Renal cortical epithelial cell (primary cell): ENCODE measurements at places on chromosomes 12 and 14.

DNA sequence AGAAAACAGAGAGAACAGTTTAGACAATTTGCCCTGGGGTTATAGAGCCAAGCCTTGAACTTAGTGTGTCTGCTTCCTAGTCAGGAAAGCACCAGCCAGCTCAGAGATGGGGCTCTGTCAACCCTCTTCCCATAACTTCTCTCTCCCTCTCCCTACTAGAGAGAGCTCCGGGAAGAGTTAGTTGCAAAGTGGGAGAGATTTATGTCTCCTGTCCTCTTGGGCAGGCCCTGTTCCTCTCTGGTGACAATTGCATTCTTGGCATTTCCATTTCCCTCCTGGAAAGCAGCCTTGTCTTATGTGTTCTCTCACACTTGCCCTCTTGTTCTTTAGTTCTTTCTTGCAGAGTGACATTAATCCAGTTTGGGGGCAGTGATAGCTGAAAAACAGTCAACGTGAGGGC is 42.1 kb upstream of the TUNAR start:
- no peak for DNase-seq

GRCh38 chr12:111868676-111869588 is 26.9 kb downstream of the MAPKAPK5 start:
- DNase-seq = no peak

DNA sequence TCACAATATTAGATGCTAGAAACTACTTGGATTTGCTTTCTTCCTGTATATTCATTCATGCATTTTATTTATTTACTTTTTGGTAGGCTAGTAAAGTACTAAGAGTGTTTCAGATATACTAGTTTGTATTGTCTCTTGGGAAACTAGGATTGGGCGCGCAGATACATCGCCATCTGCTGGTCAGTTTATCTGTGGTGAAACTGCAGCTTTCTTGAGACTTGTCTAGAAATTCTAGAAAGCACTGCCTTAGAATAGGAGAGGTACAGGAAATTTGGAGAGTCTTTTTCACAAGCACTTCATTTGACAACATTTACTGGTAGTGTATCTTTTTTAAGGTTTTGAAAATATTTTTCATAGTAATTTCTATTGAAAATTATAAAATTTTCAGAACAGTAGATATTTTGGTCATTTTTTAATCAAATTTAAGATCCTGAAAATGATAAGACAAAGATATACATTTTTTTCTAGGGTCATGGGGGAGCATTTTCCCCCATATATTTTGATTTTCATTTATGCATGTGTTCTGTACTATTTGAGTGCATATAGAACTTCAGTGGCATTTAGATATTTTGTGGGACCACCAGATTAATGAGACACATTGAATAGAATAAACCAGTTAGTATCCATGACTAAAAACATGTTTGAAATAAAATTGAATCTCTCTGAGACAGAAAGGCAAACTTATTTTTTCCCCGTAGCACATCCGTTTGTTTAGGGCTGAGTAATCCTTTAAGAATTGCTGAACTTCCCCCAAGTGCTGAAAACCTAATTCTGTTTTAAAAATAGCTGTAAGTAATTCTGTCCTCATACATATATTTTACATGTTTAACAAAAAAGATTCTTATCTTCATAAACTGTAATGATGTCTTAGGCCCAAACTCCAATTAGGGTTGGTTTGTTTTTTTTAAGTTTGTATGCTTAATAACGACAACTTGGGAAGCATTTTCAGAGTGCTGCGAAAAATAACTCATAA is 44.5 kb downstream of the SLC38A6 start:
- DNase-seq = peak; percentile 72

DNA sequence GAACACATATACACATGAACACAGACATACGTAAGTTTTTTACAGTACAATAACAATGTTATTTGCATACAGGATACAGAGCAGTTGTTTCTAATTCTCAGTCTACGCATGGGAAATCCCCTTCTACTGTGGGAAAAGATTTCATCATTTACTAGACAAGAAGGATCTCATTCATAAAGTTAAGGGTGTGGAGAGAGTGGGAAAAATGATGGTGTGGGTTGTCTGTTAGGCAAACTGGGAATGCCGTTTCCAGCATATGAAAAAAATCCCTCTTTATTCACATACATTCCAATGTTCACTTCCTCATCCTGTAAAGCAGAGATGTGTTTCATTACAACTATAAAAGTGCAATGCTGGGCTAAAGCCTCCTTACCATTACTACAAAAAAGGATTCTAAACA is 120.9 kb downstream of the SINHCAF start:
- peak; percentile 43 for DNase-seq

DNA sequence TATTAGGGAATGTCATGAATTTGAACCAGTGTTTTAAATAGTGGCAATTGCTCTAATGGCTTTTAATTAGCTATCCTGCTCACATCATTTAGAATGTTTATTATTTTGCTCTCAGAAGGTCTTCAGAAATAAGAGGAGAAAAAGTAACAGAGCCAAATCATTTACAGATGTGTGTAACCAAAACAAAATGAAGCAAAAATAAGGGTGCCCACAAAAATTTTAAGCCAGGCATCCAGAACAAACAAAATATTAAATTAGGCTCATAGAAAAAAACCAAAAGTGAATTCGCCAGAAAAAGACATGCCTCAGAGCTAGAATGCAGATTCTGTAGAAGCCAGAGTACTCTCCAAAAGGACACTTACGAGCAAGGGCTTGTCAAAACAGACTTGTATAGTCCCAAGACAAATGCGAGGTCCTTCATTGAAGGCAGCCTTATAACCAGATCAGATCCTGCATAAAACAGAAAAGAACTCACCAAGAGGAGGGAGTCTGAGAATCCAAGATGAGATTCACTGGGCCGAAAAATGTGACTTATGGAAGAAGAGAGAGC is 20.2 kb upstream of the SERPINA1 start:
- no peak for DNase-seq

DNA sequence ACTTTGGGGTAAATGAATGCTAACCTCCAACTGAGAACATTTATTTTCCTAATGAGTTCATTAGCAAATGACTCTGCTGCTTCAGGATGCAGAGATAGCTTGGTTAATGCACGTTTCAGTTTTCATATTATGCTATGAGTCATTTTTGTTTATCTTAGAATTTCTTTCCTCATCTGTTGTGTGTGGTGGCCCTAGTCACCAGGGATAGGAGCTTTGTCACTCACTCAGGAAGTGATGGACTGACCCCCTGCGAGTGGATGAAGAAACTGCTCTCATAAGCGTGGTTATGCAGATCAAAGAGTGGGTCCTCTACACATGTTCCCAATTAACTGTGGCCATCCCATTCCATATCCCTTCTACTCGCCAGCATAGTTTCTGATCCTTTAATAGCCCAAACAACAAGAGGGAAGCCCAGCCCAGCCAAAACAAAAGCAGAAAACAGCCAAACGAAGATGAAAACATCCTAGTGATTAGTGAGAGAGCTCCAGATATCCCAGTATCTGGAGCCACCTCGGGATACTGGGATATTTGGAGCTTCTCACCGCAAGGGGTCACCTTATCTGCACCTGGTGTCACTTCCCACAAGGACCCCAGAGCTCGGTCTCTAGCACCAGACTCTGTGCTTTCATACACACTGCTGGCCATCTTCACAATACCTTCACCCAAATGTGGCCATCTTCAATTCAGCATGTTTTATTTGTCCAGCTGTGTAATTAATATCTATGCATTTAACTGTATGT is 8.6 kb downstream of the TC2N start:
- no peak for DNase-seq

DNA sequence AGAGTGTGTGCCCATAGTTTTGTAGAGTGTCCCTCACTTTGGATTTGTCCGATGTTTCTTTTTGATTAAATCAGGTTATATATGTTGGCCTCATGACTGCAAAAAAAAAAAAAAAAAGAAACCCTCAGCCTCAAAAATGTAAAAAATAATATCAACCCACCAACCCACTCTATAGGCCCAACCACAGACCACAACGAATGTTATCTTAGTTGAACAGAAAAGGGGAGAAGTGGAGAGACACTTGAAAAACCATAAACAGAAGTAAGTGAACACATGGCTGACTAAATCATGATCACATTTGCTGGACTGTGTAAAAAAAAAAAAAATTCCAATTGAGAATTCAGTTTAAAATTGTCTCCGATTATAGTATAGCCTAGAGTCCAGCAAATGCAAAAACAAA is 45.5 kb upstream of the ST8SIA1 start:
- no peak for DNase-seq

DNA sequence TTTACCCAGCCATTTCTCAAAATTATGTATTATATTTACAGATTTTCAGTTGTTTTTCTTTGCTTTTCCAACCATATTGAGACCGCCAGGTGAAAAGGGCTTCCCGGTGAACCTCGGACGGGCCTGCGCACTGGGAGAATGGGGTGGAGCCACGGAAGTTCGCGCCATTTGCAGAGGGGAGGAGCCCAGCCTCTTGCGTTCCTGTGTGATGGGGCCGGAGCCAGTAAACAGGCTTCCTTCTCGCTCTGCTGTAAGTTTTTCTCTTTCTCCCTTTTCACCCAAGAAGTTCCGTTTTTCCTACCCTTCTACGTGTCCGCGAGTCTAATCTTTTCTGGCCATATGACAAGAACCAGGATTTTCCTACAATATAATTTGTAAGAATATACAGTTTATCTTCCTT is 1108.8 kb upstream of the SEL1L start:
- peak; percentile 5 for DNase-seq

GRCh38 chr12:15563663-15564062 is 225.5 kb downstream of the EPS8 start:
- no peak for DNase-seq

GRCh38 chr12:131460520-131460919 is 250.4 kb upstream of the SFSWAP start:
- DNase-seq = no peak

DNA sequence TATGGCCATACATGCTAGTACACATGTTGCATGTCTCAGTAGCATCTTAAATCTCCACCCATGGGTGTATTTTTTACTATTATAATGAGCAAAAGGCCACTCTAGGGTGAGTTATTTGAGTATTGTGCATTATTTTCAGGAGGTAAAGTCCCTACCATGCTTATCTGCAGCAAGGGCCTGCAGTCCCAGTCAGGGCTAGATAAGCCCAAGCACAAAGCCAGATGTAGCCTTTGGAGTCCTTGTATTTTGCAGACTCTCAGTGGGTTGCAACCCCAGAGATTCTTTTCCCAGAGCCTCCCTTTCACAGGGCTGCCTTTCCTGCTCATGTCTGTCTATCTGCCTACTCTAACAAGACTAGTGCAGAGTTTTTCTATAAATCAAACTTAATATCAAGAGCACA is 295.3 kb downstream of the IPO8 start:
- no peak for DNase-seq

GRCh38 chr12:39375206-39375808 is 67.6 kb downstream of the KIF21A start:
- DNase-seq = peak; percentile 85

DNA sequence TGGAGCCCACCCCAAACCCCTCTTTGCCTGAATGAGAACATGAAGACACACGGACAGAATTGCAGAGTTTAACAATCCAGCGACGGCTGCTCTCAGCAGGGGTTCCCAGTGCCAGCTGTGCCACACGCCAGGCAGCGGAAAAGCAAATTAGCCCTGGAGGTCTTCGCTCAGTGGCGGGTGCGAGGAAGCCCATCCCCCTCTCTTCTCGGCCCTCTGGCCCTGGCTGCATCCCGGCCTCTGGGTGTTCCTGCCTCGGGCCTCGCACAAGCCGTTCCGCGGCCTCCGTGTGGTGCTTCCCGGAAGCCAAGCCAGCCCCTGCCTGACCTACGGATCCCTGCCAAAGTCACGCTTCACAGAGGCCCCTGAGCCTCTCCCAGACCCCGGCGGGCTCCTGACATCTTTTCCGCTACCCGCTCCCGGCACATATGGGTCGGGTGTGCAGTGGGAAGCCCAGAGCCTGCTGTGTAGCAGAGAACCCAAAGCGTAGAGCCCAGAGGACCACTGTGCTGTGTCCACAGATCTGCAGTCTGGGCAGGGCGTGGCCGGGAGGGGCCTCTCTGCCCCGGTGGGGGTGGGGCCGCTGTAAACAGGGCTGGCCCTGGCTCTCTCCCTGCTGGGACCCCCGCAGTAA is 70.7 kb upstream of the GALNT9 start:
- DNase-seq = no peak

DNA sequence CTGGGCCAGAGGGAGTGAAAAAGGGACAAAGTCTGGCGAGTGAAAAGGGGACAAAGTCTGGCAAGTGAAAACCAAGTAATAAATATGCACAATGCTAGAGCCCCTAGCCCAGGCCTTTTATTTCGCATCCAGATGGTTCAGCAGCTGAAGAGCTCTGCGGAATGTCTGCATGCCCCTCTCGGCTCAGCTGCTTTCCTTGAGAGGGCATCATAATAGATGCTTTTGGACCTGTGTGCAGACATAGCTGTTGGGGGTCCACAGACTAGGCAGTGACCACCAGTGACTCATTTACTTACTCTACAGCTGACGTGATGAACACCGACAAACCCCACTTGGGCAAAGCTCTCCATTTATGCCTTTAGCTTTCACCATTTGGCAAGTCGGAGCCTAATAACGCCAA is 4.3 kb downstream of the NIN start:
- no peak for DNase-seq

DNA sequence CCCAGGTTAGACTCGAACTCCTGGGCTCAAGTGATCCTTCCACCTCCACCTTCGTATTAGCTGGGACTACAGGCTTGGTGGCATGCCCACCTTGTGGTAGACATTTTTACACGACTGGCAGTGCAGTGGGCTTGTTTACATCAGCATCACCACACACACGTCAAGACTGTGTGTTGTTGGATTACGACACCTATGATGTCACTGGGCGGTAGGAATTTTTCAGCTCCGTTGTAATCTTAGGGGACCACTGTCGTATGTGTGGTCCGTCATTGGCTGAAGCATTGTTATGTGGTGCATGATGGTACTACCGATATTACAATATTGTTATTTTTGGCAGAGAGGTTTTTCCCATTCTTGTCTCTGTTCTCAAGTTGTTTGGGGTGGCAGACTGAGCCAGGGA is 50.7 kb downstream of the TSPAN9 start:
- no peak for DNase-seq

DNA sequence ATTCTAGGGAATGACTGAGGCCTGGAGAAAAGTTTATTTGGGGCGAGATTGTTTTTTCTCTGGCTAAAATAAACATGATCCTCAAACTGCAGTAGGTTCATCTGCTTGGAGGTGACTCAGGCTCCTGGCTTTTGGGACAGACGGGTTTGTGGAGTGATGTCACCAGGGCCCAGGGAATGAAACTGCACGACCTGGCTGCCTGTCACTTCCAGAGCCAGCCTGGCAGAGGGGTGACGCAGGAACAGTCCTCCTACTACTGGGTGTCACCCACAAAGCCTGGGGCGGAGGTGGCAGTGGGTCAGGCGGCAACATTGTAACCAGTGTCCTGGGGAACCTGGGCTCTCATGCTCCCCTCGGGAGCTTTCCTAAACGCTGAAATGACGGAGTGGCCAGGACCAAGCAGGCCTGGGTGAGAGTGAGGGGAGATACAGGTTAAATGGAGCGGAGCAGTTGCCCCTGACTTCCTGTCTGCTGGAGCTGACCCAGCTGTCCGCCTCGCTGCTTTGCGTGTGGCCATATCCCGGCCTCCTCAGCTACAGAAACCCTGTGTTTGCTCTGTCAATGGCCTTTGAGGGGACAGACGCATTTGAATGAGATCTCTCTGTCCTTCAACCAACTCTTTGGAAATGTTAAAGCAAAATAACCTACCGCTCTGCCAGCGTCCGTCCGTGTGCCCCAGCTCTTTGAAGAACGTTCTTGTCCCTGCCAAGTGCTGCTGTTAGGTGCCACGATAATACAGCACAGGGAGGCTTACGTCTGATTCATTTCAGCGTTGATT is 6.5 kb downstream of the HIP1R start:
- peak; percentile 57 for DNase-seq

- no peak for DNase-seq
These were observed 13.9 kb downstream of the PPP1R36 start for GRCh38 chr14:64563696-64564095.

GRCh38 chr12:102708108-102708507 is 208.9 kb downstream of the PAH start:
- no peak for DNase-seq

GRCh38 chr14:68231898-68232297 is 412.3 kb downstream of the RAD51B start:
- no peak for DNase-seq
